Bone marrow (tissue), 2 donors: ENCODE measurements at places on chromosomes 3 and 15.
A peak's percentile ranks its signal among the peaks of the same experiment; 100 is the strongest.

DNA sequence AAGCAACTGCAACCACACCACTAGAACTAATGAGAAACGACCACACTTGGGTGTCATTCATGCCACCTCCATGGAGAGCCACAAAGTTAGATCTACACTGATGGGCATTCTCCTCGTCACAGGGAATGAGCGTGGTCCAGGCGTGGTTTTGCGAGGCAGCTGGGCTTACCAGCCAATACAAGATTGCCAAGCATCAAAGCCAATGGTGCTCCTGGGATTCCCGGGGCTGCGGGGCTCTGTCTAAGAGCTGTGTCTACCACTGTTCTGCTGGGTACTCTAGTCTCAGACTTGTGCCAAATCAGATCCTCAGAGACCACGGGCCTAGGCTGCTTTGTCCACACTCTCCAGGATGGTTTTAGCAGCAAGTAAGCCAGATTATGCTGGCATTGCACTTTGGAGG, 43.8 kb downstream of the RAB6B start:
- no peak for DNase-seq

- no peak for DNase-seq
Observed at GRCh38 chr3:187012609-187013051, 82.3 kb downstream of the ST6GAL1 start.

DNA sequence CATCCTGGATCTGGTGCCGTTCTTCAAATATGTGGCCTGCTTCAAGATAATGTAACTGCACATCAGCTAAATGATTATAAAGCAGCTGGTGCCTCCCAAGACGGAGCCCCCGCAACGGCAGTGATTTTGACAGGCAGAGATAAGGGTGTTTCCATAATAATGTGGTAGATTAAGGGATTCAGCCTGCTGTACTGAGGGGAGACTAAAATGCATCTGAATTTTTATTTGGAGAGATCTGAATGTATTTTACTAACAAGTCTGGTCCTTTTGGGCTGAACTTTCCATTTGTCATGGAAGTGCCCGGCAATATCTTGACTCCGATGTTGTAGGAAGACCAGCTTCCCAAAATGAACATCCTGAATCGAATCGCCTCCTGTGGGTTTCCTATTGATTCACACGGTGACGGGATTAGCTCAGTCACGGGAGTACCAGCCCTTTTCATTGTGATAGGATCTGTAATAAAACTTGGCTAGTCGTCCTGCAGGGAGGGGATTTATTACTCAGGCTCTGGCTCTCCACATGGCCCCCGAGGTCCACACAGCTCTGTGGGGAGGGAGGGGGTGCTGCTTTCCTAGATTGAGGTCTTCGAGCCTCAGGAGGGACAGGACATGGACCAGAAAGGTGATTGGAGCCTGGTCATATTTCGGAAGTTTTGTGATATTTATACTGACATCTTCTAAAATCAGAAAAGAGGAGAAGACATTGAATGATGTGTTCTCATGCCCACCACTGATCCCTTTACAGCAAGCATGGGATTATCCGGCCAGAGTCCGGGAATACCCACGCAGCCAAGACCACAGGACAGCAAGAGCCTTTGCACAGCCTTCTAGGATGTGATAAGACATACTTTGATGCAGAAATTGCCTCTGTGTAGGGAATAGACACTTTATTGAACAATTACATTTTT, 2.5 kb upstream of the PCSK6 start:
- DNase-seq: no peak

DNA sequence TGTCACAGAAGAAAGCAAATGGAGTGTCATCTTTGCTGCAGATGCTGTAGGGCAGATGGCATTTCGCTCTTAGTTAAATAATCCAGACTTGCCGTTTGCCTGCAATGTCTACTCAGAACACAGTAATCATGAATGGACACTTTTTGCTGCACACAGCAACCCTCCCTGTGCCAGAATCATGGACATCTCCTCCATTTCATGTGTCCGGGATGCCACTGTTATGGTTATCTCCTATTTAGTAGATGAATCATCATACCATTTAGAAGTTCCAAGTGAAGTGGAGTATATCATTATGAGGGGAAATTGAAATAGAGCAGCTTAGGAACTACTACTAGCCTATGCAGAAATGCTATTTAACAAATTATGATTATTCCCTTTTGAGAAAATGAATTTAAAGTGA, 118.5 kb downstream of the DUT start:
- DNase-seq: no peak

DNA sequence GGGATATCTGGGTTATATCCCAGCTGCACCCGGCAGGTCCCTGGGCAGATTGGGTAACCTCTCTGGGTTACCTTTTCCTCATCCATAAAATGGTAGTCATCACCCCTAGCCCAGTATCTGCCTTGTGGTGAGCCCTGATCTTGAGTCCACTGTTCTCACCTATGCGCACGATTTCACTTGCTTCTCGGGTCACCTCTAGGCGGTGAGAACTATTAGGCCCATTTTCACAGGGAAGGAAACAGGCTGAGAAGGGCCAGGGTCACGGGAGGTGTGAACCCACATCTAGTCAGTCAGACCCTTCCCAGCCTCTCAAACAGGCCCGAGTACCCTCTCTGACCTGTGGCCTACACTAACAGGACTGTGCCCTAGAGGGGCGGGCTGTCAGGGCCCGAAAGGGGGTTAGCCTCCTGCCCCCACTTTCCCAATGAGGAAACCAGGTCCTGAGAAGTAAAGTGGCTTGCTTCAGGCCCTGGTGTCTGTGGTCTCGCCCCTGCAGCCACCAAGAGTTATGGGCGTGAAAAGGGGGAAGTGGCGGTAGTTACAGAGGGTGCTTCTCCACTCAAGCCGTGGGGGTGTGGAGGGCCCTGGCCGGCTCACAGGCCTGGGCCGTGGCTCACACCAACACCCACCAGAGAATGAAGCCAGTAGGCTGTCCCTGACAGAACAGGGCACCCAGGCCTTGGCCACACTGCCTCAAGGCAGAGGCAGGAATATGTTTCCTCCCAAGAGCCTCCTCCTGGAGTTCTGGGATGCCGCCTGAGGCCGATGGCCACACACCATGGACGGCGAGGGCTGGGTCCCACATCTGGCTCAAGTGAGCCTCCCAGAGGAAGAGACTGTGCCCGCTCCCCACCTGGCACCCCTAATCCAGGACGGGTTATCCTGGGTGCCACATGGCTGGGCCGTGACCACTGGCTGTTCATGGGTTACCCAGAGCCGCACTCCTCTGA, 19.5 kb downstream of the PSTPIP1 start:
- peak; percentile 38 for DNase-seq

- DNase-seq: no peak
Observed at GRCh38 chr15:89912674-89913396, at the start of gene ARPIN. TSS of gene ARPIN (minus strand) at chr15:89912952. CDS start at chr15:89912835, 117 bp downstream.

DNA sequence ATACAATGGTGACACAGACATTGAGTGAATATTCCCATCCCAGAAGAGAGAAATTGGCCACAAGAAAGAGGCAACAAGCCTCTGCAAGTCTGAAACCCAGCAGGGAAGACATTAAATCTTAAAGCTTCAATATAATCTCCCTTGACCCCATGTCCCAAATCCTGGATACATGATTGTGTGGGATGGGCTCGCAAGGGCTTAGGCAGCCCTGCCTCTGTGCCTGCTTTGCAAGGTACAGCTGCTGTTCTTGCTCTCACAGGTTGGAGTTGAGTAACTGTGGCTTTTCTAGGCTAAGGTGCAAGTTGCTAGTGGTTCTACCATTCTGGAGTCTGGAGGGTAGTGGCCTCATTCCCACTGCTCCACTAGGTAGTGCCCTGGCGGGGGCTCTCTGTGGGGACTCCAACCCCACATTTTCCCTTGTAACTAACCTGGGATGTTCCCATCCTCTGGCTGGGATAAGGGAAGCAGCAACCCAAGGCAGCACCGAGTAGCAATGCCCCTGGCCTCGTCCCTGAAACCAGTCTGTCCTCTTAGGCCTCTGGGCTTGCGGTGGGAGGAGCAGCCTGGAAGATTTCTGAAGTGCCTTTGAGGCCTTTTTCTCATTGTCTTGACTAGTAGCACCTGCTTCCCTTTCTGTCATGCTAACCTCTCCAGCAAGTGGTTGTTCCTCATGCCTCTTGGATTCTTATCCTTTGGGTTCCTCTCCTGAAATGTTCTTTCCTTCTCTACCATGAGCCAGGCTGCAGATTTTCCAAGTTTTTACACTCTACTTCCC, 90.0 kb downstream of the FAM174B start:
- DNase-seq: no peak

DNA sequence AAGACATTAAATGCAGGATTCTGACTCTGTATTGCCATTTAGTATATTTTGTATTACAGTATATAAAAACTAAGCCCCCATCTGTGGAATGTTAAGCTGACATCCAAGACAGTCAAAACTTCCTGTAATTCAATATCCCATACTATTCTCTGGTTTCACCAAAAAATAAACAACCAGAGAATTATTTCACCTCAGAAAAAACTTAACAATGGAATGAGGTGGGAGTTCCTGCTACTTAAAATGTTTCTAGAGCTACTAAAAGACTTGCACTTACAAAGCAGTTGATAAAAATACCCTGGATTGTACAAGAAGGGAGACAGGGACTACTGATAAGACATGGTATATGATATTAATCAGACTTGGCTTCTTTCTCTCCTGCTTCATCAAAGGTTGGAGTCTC, 8.3 kb downstream of the ARL13B start:
- DNase-seq: no peak

DNA sequence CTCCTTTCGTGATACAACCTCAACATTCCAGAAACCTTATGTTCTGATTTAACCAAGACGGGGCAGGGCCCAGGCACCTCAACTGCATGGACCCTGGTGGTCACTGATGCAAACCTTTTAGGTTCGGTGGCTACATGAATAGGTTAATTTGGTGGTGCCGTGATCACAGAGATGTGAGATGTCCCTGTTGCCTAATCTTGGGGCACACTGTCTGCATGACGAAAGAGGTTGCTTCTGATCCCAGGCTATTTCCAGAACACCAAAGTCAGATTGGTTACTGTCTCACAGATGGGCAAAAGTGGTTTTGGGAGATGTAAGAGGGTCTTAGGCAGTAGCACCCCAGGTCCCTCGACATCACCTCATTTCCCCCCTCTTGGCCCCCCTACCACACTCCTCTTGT, 4.0 kb upstream of the CCR1 start:
- DNase-seq: no peak

DNA sequence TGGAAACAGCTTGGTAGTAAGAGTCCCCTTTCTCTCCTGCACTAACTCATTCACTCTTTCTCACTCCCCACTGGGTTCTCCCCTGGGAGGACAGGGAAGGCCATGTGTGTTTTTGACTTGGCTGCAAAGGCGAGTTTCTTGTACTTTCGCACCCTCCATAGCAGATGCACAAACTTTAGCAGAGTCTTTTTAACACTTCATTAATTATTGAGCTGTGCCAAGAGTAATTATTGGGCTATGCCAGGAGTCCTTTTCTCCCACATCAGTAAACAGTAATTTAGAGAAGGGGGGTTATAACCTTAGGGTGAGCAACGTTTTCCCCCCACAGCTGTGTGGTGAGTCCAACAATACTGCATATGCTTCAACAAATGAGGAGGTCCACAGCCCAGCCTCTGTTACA, 224.4 kb upstream of the ATP11B start:
- DNase-seq: no peak

DNA sequence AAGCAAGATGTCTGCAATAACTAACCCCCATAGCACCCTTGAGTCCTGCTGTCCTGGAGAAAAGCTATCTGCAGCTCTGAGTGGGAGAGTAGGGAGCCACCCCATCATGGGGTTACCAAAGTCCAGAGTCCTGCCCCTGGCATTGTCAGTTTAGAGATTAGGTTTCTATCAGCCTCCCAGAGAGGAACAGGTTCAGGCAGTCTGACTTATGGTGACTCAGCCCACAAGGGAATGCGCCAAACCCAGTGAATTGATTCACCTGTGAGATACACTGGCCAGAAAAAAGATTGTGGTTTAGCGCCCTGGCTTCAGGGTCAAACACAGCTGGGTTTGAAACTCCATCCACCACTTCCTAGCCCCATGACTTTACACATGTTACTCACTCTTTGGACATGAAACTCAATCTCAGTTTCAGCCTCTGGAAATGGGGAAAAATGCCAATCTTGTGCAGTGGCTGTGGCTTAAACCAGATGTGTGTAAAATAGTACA, 263.6 kb upstream of the HES1 start:
- DNase-seq: peak; percentile 5

DNA sequence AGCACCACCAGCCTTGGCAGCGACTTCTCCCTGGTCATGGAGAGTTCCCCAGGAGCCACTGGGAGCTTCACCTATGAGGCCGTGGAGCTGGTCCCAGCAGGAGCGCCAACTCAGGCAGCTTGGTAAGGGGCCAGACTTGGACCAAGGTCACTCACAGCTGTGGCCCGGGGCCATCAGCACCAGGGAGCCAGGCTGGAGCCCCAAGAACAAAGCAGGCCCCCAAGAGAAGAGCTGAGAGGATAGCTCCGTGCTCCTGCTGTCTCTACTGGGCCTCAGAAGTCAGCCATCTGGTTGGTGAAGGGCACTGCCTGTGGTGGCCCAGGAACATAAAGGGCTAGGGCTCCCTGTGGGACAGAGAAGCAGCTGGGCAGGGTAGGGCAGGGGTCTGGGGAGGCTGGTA, 14.7 kb upstream of the CPNE9 start:
- no peak for DNase-seq

GRCh38 chr3:38164952-38165721, at the start of gene OXSR1:
TSS of gene OXSR1 (plus strand) at chr3:38165537. CDS start at chr3:38165877, 340 bp downstream.
- peak; percentile 99 for DNase-seq

GRCh38 chr3:72938471-72939265, 50.8 kb downstream of the GXYLT2 start:
- DNase-seq: peak; percentile 32

DNA sequence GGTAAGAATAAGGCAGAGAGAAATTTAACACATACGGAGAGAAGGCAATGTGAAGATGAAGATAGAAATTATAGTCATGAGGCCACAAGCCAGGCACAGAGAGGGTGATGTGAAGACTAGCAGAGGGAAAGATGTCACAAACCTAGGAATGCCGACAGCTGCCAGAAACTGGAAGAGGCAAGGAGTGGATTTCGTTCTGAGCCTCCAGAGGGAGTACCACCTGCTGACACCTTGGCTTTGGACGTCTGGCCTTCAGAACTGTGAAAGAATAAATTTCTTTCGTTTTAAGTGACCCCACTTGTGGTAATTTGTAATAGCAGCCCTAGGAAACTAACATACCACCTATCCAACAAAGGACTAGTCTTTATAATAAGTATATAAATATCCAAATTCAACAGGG, 5.0 kb upstream of the SGO1 start:
- no peak for DNase-seq

DNA sequence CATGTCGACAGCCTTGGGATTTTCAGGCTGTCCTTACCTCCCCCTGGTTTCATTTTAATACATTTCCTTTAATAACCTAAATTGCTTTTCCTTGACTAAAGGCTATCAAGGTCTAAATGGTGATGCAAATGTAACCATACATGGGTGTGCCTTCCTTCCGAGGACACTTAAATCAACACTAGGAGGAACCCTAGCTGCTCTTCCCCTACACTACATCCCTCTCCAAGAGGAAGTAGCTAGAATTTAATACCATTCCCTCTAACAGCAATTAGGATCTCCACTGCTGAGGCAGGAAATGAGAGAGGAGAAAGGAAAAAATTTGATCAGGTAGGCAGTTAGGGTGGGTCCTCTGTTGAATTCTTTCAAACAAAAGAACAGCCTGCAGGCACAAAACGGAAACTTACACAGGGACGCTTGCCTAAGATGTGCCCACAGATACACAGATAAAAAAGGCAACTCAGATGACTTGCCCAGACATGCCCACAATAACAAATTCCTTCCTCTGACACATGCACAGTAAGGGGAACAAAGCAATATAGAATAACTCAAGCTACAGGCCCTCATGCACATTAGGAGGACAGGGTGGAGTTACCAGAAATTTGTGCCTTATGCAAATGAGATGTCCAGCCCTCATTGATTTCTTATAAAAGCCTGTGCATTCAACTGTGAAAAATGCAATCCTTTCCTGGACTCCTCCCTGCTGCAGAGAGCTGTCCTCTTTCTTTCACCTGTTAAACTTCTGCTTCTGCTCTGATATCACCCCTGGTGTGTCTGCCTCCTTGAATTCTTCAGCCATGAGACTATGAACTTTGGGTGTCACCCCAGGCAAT, 1024.4 kb upstream of the CADM2 start:
- DNase-seq: no peak
